ENCODE measurements at places on chromosomes 11 and 22. TPM values are rescaled to one million over a fixed set of nuclear protein-coding genes. Genes with fewer than 3 reads are reported as not detected.
A peak's percentile ranks its signal among the peaks of the same experiment; 100 is the strongest.

GRCh38 chr22:36129486-36130388 lies 30.8 kb downstream of the APOL3 start:
- no peak for DNase-seq

DNA sequence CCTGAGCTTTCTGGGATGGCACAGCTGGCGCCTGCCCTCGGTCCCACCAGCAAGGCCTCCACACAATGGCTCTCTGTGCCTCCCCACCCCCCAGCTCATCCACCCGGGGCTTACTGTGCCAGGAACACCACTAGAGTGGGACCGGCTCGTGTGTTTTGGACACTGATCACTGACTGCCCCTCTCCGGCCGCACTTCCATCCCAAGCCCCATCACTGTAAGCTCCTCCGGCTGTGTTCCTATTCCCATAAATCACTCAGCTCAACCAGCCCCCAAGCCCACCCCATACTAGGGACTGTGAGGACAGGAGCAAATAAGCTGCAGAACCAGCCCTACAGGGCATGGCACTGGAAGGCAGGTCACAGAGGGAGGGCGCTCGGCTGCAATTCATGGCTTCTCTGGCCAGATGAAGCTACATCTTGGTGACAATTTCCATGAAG lies 7.3 kb downstream of the APBB1 start:
- peak; percentile 90 for DNase-seq

- DNase-seq: no peak
Observed at GRCh38 chr11:118547132-118547531, 16.1 kb downstream of the TMEM25 start.

- DNase-seq: no peak
Observed at GRCh38 chr11:115144914-115145313, 359.3 kb downstream of the CADM1 start.

DNA sequence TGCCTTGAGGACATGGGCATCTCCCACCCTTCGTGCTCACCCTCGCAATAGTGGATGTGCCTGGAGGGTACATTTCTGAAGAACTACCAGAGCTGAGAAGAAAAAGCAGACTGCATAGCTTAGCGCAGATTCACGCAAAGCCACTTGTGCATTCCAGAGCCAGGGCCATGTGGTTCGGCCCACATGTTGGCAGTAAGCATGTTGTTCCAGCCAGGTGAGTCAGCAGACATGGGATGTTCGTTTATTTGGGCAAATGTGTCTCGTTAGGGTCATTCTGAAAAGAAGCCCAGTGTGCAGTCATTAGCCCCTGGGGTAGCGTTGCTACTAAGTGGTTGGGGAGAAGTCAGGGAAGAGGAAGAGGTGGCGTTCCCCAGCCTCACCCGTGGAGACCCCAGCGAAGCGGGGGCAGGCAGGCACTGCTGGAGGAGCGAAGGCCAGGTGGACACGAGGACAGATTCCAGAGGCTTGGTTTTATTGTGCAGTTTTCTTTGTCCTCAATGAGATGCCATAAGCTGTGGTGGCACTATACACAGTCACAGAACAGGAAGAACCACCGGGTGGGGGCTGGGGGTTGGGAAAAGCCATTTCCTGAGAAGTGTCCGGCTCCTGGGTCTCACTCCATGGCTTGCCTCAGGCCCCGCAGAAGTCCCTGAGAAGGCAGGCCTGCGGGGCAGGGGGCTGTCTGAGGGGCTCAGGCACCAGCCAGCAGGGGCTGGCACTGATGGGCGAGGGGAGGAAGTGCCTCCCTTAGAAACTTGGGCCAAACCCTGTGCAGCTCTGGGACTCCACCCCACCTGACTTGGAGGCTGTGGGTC lies 5.0 kb downstream of the THY1 start:
- DNase-seq: peak; percentile 77

DNA sequence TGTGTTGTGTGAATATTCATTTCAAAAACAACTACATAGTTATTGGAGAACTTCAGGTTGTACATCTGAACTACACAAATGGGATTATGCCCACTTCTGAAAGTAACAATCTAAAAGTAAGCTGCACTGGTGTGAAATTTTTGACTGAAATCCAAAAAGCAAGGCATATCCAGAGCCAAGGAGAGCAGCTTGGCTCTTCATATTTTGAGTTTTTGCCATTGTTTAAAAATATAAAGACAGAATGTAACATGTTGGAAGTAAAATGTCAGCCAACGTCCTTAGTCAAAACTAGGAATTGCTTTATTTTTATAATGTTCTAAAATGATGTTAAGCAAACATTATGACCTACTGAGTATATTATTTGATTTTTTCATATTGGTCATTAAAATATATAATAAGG lies 45.8 kb upstream of the NOX4 start:
- no peak for DNase-seq

GRCh38 chr11:61512435-61512834 lies 3.9 kb downstream of the LRRC10B start:
- no peak for DNase-seq

GRCh38 chr22:31332886-31333285 lies 13.3 kb downstream of the PATZ1 start:
- no peak for DNase-seq

DNA sequence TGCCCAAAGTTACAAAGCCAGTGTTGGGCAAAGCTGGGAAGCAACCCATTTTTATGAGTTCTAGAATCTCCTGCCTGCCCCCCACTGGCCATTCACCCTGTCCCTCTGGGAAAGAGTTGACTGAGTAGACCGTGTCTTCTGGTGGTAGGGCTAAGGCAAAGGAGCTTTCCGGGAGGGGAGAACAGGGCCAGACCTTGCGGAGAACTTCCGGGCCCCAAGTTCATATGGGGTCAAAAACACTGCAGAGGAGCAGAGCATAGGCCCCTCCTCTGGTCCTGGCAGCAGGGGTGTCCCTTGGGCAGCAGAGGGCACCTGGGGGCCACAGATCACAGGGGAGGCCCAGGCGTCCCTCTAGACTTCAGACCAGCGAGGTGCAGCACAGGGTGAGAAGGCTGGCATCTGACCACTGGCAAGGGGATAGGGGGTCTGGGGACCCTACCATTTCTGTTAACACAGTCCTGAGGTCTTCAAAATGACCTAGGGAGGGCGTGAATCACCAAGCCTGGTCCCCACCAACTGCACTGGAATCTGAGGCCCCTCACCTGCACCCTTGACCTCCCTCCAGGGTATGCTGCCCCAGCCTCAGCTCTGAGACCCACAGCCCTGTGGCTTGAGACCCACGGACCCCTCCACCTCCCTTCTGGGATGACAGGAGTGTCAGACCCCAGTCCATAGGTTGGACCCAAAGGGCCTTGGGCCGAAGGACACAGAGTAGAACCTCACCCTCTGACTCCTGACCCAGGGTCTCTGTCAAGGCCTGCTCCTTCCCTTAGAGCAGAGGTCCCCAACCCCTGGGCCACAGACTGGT lies 1.3 kb upstream of the ARAP1 start:
- no peak for DNase-seq

Gene IL18
- total RNA-seq: 5.9 TPM

- no peak for DNase-seq
Observed at GRCh38 chr22:23519442-23520157, 60.5 kb downstream of the IGLL1 start.

Gene BATF2
- 4.4 TPM for total RNA-seq

Gene TRIM48
- not detected for total RNA-seq

DNA sequence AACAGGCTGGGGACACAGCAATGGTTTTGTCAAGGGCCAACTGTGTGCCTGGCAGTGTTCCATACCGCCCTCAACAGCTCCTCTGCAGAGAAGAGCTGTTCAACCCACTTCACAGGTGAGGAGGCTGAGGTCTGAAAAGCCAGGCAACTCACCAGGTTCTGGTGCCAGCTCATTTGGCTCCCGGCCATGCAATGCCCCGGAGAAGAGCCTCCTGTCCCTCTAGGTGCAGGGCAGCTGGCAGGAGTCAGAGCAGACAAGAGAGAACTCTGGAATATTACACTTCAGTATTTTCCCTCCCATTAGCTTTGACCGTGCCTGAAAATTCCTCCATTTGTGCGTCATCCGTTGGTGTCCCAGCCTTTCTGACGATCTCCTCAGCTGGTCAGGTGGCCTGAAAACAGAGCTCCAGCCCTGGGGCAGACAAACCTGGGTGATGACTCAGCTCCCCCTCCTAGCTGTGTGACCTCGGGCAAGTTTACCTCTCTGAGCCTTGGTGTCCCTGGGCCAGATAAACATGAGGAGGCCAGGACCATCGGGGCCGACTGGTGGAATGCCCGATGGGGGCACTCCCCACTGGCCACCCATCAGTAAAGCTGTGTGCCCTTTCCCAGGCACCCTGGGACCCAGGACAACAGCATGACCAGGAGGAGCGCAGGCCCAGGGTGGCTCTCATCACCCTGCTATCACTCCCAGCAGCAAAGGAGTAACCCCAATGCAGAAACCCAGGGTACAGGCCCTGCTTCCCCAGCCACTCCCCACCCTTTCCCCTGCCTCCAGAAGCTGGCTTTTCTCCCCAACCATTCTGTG lies 9.6 kb upstream of the C1QTNF6 start:
- DNase-seq: peak; percentile 41

Gene ARRB1
- 183 TPM for total RNA-seq

- DNase-seq: no peak
Observed at GRCh38 chr11:116927163-116927974, 89.9 kb upstream of the APOA1 start.

DNA sequence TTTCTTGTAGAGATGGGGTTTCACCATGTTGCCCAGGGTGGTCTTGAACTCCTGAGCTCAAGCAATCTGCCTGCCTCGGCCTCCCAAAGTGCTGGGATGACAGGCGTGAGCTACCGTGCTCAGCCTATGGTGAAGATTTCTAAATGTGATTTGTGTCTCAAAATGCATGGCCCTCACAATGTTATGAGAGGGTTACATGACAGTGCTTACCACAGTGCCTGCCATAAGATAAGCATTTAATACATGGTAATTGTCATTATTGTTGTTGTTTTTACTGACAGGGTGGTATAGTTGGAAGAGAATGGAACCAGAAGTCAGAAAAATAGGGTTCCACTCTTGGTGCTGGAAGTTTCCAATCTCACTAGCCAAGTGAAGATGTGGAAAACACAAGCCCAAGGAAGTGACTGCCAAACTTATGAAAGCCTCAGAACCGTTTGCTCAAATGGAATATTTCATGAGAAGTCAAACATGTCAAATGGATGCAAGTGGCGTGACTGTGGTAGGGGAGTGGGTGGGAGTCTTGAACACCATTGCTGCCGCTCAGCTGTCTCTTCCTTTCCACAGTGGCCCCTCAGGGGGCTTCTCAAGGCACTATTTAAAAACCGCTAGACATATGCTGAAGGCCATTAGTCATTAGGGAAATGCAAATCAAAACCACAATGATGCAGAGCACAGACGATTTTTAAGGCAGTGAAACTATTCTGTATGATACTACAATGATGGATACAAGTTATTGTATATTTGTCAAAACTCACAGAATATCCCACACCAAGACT lies 29.1 kb upstream of the LMO2 start:
- DNase-seq: no peak
